ENCODE measurements at places on chromosomes 16 and 17.

- no peak for DNase-seq
These were observed 72.6 kb downstream of the ABR start for GRCh38 chr17:1107083-1107776.

- DNase-seq: no peak
These were observed 100.2 kb upstream of the SDK2 start for GRCh38 chr17:73744411-73744810.

- no peak for DNase-seq
These were observed 590 bp downstream of the TMEM219 start for GRCh38 chr16:29962344-29962994.

DNA sequence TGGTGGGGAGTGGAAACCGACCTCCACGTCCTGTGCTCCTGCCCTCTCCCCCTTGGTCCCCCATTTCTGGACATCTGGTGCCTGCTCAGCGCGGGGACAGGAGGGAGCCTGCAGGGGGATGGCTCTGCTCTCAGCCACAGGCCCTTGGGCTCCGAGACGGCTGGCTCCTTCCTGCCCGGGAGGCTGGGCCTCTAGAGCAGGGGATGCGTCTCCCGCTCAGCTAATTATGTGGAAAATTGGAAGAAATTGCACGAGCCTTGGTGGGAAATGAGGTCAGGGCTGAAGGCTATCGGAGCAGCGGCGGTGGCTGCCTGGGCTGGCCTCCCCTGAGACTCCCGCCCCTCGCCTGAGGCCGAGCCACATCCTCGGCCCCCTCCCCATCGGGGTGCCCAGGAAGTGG is 154.6 kb upstream of the CIBAR2 start:
- DNase-seq: no peak

GRCh38 chr17:63949576-63950250 is 17.6 kb upstream of the CD79B start:
- DNase-seq: no peak

DNA sequence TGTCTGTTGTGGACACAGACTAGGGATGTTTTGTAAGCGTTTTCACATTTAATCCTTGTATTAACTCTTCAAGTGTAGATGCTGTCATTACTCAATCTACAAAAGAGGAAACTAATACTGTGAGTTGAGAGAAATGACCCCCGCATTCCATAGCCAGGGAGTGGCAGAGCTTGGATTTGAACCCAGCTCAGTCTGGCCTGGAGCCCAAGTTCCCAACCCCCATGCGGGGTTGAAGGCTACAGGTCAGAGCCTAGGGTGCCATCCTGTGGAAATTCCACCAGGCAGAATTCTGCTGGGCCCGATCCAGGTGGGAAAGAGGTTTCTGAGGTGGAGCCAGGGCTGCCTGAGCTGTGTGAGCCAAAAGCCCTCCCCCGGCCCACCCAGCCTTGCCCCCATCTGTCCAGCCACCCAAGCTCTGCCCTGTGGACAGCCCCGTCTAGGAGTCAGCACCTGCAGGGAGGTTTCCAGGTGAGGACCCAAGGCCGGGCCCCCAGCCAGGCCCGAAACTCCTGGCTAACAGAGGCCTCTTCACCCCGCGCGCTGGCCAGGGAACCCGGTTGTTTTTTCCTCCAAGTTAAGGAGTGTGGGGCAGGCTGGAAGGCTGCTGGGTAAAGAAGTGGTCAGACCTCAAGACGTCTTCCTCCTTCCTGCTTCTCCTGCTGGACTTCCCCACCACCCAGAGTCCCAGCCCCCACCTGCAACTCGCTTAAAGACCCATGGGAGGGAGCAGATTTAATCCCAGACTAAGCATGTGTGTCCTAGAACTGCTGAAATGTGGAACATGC is 5.7 kb downstream of the MMP15 start:
- no peak for DNase-seq

DNA sequence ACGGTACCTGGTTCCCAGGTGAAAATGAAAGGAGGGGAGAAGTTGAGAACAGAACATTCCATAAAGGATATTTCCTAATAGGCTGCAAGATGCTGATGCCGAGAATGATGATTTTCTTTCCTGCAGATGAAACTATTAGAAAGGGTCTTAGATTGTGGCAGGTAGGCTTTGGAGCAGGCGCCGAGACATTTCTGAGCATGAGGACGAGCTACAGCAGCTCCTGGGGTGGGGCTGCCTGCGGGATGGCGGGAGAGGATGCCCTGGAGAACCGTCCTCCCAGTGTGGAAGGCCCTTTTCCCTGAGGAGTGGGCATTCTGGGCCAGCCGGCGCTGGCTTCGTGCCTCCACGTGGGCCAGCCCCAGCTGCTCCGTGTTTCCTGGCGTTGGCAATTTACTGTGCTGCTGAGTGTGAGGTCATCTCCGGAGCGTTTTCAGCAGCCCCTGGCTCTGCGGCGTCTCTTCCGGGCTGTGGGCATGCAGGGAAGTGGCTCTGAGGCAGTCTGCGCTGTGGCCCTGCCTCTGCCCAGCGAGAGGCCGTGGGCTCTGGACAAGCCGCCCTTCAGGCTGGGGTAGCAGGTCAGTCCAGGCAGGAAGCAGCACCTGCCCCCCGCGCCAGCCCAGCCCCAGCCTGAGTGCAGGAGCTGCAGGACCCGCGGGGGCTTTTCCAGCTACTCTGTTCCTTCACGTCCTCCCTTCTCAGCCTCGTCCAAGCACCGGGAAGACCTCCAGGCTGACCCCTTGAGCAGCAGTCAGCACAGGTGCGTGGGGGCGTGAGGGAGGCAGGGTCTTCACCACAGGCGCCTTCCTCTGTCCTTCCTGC is 12.2 kb downstream of the ENGASE start:
- DNase-seq: no peak

GRCh38 chr16:84024854-84025253 is 17.7 kb downstream of the SLC38A8 start:
- DNase-seq: no peak

DNA sequence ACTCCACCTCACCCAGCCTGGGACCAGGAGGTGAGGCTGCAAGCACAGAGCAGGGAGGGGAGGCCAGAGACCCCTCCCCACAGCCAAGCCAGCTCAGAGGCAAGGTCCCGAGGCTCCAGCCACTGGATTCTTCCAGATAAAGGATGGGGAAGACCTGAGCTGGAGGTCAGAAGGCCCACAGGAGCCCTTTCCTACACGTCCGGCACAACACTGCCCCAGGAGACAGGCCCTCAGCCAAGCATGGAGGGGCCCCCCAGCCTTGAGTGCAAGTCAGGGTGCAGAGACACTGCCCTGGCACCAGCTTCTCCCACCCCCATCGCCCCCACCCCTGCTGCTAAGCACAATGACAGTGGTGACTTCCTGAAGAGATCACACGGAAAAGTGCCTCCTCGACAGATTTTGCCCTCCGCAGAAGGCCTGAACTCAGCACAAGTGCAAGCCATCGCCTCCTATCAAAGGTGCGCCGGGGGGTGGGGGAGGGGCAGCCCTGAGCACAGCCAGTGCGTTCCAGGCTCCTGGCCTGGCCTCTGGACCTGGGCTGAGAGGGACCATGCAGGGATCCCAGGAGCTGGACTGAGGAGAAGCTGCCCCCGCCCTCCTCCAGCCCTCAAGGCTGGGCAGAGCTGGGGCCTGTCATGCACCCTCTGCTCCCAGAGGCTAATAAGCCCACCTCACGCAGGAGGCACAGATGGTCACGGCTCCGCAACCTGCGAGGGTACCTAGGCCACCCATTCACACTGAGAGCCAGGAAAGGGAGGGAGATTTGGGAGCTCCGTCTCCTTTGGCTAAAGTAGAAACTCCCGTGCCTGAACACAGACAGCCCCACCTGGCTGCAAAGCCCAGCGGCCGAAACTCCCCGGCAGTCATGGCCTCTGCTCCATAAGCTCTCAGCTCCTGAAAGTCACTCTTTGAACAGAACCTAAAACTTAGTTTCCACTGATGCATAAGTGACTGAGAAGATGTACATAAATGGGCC is 2.7 kb downstream of the MAFG start:
- no peak for DNase-seq

GRCh38 chr16:57297856-57298255 is 13.4 kb upstream of the PLLP start:
- no peak for DNase-seq

DNA sequence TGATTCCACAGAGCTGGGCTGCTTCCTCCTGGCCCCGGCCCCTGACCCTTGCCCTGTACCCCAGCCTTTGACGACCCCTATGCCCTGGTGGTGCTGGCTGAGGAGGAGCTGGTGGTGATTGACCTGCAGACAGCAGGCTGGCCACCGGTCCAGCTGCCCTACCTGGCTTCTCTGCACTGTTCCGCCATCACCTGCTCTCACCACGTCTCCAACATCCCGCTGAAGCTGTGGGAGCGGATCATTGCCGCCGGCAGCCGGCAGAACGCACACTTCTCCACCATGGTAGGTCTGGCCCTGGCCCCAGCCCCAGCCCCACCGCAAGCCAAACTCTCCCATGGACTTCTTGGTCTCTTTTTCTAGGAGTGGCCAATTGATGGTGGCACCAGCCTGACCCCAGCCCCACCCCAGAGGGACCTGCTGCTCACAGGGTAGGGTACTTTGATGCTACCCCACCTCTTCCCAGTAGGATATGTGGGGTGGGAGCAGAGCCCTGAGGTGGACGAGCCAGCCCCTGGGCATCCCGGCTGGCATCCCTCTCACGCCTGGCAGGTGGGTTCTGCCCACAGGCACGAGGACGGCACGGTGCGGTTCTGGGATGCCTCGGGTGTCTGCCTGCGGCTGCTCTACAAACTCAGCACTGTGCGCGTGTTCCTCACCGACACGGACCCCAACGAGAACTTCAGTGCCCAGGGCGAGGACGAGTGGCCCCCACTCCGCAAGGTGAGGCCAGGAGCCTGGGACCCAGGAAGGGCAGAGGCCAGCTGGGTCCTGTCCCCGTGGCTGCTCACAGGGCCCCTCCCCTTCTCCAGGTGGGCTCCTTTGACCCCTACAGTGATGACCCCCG is 19.0 kb upstream of the MYO15B start:
- DNase-seq: no peak

- DNase-seq: no peak
These were observed 710.1 kb downstream of the MAF start for GRCh38 chr16:78890373-78890895.

- no peak for DNase-seq
These were observed 26.2 kb downstream of the ZNF778 start for GRCh38 chr16:89243664-89244063.

DNA sequence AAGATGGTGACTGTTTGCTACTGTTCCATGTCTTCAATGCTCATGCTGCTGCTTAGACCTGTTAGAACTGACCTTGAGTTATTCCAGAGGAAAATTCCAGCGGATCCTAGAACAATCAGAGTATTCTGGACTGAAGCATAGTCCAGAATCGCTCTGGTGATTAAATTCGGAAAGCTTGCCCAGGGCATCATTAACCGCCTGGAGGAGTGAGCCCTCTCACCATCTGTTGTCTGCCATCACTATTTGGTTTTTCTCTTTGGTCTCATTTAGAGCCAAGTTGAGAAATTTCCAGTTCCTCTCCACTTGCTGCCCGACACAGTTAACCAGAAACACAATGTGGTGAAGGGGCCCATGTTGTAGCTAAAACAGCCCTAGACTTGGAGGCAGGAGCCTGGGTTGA is 104.1 kb downstream of the BMERB1 start:
- peak; percentile 44 for DNase-seq

- no peak for DNase-seq
These were observed 1.3 kb upstream of the BTBD17 start for GRCh38 chr17:74362810-74363498.

DNA sequence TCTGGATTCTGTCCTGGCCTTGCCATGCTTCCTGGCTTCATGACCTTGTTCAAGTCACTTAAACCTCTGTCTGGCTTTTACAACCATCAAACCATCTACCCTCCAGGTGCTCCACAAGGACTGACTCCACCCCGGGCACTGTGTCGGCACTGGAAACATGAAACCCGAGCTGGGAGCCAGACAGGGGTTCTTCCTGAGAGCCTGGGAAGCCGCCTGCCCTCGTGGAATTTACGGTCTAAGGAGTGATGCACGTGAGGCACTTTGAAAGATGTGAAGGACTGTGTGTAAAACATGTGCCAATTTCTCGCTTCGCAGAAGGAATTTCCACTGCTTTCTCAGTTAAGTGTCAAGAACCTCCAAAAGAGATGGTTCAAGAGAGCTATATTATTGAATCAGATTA is 11.6 kb downstream of the CDK5R1 start:
- DNase-seq: no peak

GRCh38 chr16:89269805-89270665 is 52.5 kb downstream of the ZNF778 start:
- DNase-seq: no peak

DNA sequence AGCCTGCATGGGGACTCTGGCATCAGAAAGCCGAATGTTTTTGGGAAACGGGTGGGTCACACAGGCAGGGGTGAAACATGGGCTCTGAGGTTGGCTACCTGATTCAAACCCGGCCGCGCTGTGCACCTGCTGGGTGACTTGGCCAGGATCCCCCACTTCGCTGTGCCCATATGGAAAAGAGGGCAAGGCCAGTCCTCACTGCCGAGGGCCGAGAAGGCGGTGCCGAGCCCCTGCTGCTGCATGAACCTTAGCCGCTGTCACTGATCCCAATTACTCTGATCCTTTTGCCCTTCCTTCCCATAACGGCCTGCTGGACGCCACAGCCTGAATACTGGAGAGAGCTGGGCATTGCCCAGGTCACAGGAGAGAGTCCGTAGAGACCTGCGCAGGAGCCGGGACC is 17.7 kb downstream of the KDM8 start:
- no peak for DNase-seq

DNA sequence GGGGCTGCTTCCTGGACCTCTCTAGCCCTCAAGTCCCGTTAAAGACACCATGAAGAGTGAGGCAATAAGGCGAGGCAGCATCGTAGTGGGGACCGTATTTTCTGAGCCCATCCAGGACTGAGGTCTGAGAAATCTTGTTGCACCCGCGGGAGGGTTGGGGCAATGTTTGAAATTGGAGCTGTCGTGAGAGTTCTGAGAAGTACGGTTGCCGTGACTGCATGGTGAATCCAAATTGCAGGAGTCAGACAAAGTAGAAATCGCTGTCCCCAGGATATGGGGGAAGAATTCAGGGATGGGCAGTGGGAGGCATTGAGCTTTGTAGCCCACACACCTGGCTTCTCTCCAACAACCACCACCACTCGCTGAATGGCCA is 42.0 kb upstream of the RPL38 start:
- DNase-seq: no peak

- peak; percentile 36 for DNase-seq
These were observed 55.9 kb downstream of the MFSD11 start for GRCh38 chr17:76793775-76794174.

GRCh38 chr16:11240636-11241473 is 15.1 kb downstream of the SOCS1 start:
- no peak for DNase-seq

GRCh38 chr17:76261421-76262215 is 3.5 kb upstream of the UBALD2 start:
- no peak for DNase-seq

Data from NCI-H1694 (cell line).